ENCODE measurements at places on chromosomes 5 and 9. TPM values are rescaled to one million over a fixed set of nuclear protein-coding genes. Genes with fewer than 3 reads are reported as not detected.

The BAG1 gene
- 164 TPM for total RNA-seq

The GPR151 gene
- total RNA-seq, result not detected

The FLT4 gene
- total RNA-seq, result 16.9 TPM

The NR6A1 gene
- total RNA-seq, result 1.8 TPM

The TMEFF1 gene
- total RNA-seq, result not detected

The ZBTB43 gene
- total RNA-seq, result 12.2 TPM

The SMARCA2 gene
- 209 TPM for total RNA-seq

The ZDHHC11B gene
- 0.71 TPM for total RNA-seq

The KLF4 gene
- total RNA-seq, result 34.1 TPM

The TEX53 gene
- not detected for total RNA-seq

The ADGRV1 gene
- total RNA-seq, result 0.66 TPM

The SLC22A4 gene
- total RNA-seq, result 1.1 TPM

The ZNF658 gene
- total RNA-seq, result 6.1 TPM

The ADRA1B gene
- 1.8 TPM for total RNA-seq

The TSSK1B gene
- total RNA-seq, result not detected

The ALDOB gene
- not detected for total RNA-seq

The ZFP37 gene
- 4.3 TPM for total RNA-seq

The SELENOP gene
- total RNA-seq, result 261 TPM

The ENTREP1 gene
- total RNA-seq, result 3.8 TPM

The NRG2 gene
- 4.8 TPM for total RNA-seq

The OR1Q1 gene
- total RNA-seq, result not detected

The PCDHGA6 gene
- 5.4 TPM for total RNA-seq

The FOXI1 gene
- total RNA-seq, result not detected

The CNTFR gene
- 3.0 TPM for total RNA-seq

The STOML2 gene
- total RNA-seq, result 87.2 TPM

The NR4A3 gene
- total RNA-seq, result 6.4 TPM

The IQGAP2 gene
- 24.6 TPM for total RNA-seq

The IGIP gene
- total RNA-seq, result 32.1 TPM

The ALDH1A1 gene
- 241 TPM for total RNA-seq

The GABRG2 gene
- 2.6 TPM for total RNA-seq

The CAVIN4 gene
- total RNA-seq, result 1.1 TPM

The PHYHD1 gene
- 21.4 TPM for total RNA-seq

The ADAMTS13 gene
- total RNA-seq, result 0.71 TPM

The FAM169A gene
- 1.8 TPM for total RNA-seq

The SHISAL2B gene
- total RNA-seq, result not detected

The CTXN3 gene
- not detected for total RNA-seq
